Activated gamma-delta T cell treated with anti-CD3 and anti-CD28 coated beads, Interleukin-2, amount 50 U/mL, for 16 hours (primary cell): ENCODE measurements at places on chromosomes 5 and 9.

DNA sequence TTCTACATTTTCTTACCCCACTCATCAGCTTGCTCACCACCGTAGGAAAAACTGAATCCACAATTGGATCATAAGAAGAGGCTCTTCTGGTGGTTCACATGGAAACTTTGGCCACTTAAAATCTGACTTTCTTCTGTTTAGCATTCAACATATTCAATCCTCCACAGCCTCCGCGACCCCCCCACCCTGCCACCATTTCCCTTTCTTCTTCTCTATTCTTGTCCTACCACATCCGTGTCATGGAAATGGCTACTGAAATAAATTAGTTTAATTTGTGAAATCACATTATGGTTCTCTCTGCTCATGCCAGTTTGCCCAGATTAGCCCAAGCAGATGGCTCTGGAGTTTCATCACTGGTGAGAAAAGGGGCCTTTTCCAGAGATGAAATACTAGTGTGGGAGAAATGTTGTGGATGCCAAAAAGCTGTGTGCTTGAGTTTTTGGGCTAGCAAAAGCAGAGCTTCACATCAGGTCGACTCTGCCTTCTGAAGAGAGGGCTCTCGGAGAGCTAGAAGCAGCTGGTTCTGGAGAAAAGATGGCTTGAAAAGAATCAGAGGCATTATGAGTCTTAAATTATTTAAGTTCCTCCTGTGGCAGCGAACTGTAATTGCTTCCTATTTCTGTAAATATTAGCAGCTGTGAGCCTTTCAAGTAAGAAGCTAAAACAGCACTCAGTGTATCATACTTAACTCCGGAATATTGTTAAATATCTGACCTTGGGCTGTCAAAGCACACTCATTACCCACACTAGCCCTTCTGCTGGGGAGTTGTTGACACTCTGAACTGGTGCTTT is 107.1 kb downstream of the MAT2B start:
- no peak for DNase-seq

- DNase-seq = no peak
Observed at GRCh38 chr9:79671558-79671957, 99.8 kb downstream of the TLE4 start.

- no peak for DNase-seq
Observed at GRCh38 chr9:134171316-134172197, 7.2 kb upstream of the RNU6ATAC start.

- no peak for DNase-seq
Observed at GRCh38 chr5:132405646-132406045, 36.1 kb downstream of the SLC22A5 start.

DNA sequence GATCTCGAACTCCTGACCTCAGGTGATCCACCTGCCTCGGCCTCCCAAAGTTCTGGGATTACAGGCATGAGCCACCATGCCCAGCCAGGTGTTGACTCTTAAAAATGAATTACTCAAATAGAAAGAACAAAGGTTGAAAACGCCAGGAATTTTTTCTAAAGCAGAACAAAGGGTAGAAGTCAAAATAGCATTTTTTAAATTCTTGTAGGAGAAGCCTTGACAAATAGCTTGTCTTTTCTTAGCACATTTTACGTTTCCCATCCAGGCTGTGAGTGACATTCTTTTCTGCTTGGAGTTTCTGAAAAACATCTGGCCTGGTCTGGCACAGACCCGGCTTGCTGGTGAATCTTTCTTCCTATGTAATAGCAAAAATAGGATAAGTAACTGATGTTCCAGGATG is 169.4 kb upstream of the ZNF462 start:
- DNase-seq = no peak

GRCh38 chr5:170755679-170756456 is 27.7 kb upstream of the GABRP start:
- no peak for DNase-seq

DNA sequence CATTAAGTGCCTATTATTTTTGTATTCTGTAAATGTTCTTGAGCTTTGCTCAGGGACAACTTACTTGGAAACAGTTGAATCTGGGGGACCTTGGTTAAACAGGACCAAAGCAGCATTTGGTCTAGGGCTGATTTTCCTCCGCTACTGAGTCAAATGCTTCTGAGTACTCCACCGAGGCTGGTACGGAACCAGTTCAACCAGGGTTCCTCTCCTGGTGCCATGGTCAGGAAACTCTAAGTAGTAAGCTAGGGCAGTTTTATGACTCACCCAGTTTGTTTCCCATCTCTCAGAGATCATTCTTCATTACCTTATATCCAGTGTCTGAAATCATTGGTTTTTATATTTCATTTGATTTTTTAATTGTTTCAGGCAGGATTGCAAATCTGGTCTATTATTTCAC is 111.9 kb upstream of the TNFAIP8 start:
- DNase-seq = no peak

DNA sequence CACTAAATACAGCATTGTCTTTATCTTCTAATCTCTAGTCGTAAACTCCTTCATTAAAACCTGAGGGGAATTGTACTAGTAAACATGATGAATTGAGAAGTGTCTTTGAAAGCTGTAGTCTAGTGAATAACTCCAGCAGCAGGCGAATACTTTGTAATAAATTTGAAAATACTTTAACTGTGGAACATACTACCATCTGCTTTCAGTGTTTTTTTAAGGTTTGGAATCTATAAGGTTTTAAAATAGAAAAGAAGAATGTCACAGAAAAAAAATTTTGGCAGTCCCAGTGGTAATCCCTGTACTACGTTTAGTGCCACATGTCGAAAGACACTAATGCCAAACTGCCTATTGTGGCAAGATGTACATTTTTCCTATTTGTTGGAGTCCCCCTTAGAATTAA is 379.0 kb upstream of the NUDT12 start:
- DNase-seq = no peak

GRCh38 chr9:13587571-13587970 is 308.1 kb upstream of the MPDZ start:
- no peak for DNase-seq
